ENCODE measurements at places on chromosomes 13 and 19. TPM values are rescaled to one million over a fixed set of nuclear protein-coding genes. Genes with fewer than 3 reads are reported as not detected.

GRCh38 chr13:113663934-113664333, 3.1 kb upstream of the GRK1 start:
- no peaks in the 10 kb centered on the region for H3K4me1 ChIP-seq
- no peak overlapping the region for H3K4me3 ChIP-seq
- DNase-seq: peak; percentile 8
- no peaks in the 10 kb centered on the region for H3K27me3 ChIP-seq

DNA sequence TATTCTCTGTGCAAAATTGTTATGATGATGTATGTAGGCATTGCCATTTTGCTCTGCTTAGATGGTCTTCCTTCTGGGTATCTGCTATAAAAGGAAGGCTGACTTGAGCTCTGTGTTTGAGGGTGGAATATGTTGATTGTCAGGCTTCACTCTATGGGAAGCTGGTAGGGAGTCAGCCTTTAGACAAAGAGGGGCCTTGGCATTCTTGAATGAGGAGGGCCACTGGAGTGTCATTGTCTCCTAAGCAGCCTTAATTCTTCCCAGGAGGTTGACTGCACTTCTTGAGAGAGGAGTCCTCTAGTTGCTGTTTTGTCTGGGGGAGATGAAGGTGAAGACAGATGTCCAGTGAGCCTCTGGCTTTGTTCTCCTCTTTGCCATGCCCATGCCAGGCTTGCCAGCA, 266.8 kb downstream of the KCNRG start:
- H3K4me1 ChIP-seq: no peaks in the 10 kb centered on the region
- no peak overlapping the region for H3K4me3 ChIP-seq
- DNase-seq: no peak
- no peaks in the 10 kb centered on the region for H3K36me3 ChIP-seq
- H3K27ac ChIP-seq: no peak overlapping the region

- H3K36me3 ChIP-seq: no peaks in the 10 kb centered on the region
- DNase-seq: peak; percentile 54
- peak overlapping the region; percentile 87 for H3K27ac ChIP-seq
Observed at GRCh38 chr19:29845574-29846176, 33.9 kb downstream of the CCNE1 start.

- DNase-seq: peak; percentile 72
- no peaks in the 10 kb centered on the region for H3K27me3 ChIP-seq
- no peak overlapping the region for H3K4me3 ChIP-seq
- H3K27ac ChIP-seq: peak overlapping the region; percentile 5
- H3K36me3 ChIP-seq: no peaks in the 10 kb centered on the region
Observed at GRCh38 chr19:4414144-4414799, 11.8 kb downstream of the CHAF1A start.

Gene LHFPL6
- 61.9 TPM for total RNA-seq

DNA sequence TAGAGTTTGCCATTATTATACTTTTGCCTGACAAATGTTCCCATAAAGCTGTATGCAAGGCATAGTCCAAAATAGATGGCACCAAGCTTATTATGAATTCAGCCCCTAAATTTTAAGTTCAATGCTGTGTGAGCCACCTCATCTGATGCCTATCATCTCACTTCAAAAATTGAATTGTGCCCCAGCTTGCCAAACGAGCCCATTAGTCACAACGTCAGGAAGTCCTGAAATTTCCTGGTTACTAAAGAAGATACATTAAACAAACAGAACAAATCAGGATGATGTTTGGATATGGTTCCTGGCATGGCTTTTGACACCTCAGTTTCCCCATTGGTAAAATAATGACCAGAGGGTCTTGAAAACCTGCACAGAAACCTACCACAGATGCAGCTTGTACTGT, 147.5 kb upstream of the SOX21 start:
- peaks cover 20% of the 10 kb centered on the region for H3K4me1 ChIP-seq
- H3K4me3 ChIP-seq: no peak overlapping the region

GRCh38 chr13:30790592-30790991, 55.2 kb downstream of the ALOX5AP start:
- H3K4me3 ChIP-seq: no peak overlapping the region
- no peak for DNase-seq
- peaks cover 16% of the 10 kb centered on the region for H3K4me1 ChIP-seq
- no peaks in the 10 kb centered on the region for H3K27me3 ChIP-seq

Gene CAMSAP3
- 4.3 TPM for total RNA-seq

Gene APC2
- total RNA-seq: 6.9 TPM

- no peaks in the 10 kb centered on the region for H3K27me3 ChIP-seq
- no peak overlapping the region for H3K4me3 ChIP-seq
- H3K27ac ChIP-seq: no peak overlapping the region
- no peak for DNase-seq
Observed at GRCh38 chr13:50527612-50528509, 315.6 kb downstream of the DLEU7 start.

Gene ZNF473
- 6.0 TPM for total RNA-seq

GRCh38 chr13:73325723-73326558, 267.1 kb downstream of the KLF5 start:
- H3K27me3 ChIP-seq: no peaks in the 10 kb centered on the region
- no peaks in the 10 kb centered on the region for H3K4me1 ChIP-seq
- no peak overlapping the region for H3K4me3 ChIP-seq
- no peaks in the 10 kb centered on the region for H3K36me3 ChIP-seq

GRCh38 chr13:52195401-52195837, 36.0 kb upstream of the NEK3 start:
- no peaks in the 10 kb centered on the region for H3K27me3 ChIP-seq
- peak; percentile 74 for DNase-seq
- H3K36me3 ChIP-seq: no peaks in the 10 kb centered on the region
- peak overlapping the region; percentile 89 for H3K27ac ChIP-seq

- no peaks in the 10 kb centered on the region for H3K27me3 ChIP-seq
- no peaks in the 10 kb centered on the region for H3K36me3 ChIP-seq
- H3K4me1 ChIP-seq: no peaks in the 10 kb centered on the region
- H3K4me3 ChIP-seq: no peak overlapping the region
- no peak for DNase-seq
Observed at GRCh38 chr13:31029102-31029501, 96.6 kb downstream of the TEX26 start.

DNA sequence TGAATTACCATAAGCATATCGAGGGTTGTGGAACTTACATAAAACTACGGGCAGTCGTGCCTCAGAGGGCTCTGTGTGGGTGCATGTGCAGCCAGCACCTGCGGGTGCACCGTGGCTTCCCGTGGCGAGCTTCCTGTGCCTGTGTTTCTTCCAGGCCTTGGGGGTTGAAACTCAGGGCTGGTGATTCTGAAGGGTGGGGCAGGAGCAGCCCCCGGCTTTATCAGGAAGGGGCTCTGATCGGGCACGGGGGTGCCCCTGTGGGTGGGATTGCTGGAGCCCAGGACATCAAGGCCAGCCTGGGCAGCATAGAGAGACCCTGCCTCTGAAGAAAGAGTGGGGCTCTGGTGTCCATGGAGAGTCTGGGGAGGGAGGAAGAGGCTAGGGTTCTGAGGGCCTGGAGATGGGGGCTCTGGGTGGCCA, 11.1 kb downstream of the ATP4B start:
- peaks cover 14% of the 10 kb centered on the region for H3K4me1 ChIP-seq
- no peaks in the 10 kb centered on the region for H3K27me3 ChIP-seq
- no peaks in the 10 kb centered on the region for H3K36me3 ChIP-seq
- H3K4me3 ChIP-seq: no peak overlapping the region
- no peak for DNase-seq

- H3K27ac ChIP-seq: no peak overlapping the region
- peaks cover 17% of the 10 kb centered on the region for H3K27me3 ChIP-seq
- DNase-seq: no peak
- no peaks in the 10 kb centered on the region for H3K36me3 ChIP-seq
- peaks cover 1% of the 10 kb centered on the region for H3K4me1 ChIP-seq
- H3K4me3 ChIP-seq: no peak overlapping the region
Observed at GRCh38 chr19:17455308-17456123, 5.2 kb downstream of the NXNL1 start.

GRCh38 chr19:49393881-49394280, 5.8 kb downstream of the KASH5 start:
- no peaks in the 10 kb centered on the region for H3K36me3 ChIP-seq
- no peaks in the 10 kb centered on the region for H3K4me1 ChIP-seq
- DNase-seq: no peak
- H3K27me3 ChIP-seq: peaks cover 2% of the 10 kb centered on the region
- no peak overlapping the region for H3K27ac ChIP-seq

Gene NCAN
- 0.42 TPM for total RNA-seq

Gene PRTN3
- not detected for total RNA-seq

Gene FXYD1
- total RNA-seq: not detected

Gene SHISA7
- total RNA-seq: not detected

Gene ZNF471
- total RNA-seq: 7.0 TPM

GRCh38 chr13:113528101-113528812, 37.7 kb upstream of the DCUN1D2 start:
- H3K4me3 ChIP-seq: no peak overlapping the region
- no peaks in the 10 kb centered on the region for H3K27me3 ChIP-seq
- DNase-seq: no peak
- peaks cover 6% of the 10 kb centered on the region for H3K4me1 ChIP-seq

Gene OR7C1
- 1.9 TPM for total RNA-seq

Gene PCSK4
- total RNA-seq: 1.9 TPM

DNA sequence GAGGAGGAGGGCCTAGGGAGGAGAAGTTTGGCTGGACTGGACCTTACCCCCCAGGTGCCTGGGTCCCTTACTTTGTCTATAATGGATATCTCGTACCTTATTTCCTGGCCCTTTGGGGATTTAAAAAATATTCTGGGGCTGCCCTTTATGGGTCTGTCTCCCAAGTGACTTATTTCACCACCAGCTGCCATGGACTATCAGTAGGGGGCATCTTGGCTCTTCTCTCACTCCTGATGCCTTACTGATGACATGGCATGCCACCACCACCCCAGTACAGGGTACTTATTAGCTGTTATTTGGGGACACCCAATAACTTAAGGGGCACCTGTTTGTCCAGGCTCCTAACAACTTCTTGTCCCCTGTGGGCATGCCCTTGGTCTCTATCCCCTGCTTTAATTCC, 38.0 kb downstream of the NFIX start:
- no peak for DNase-seq
- H3K27ac ChIP-seq: peak overlapping the region; percentile 50
- H3K4me1 ChIP-seq: peaks cover 13% of the 10 kb centered on the region
- H3K27me3 ChIP-seq: no peaks in the 10 kb centered on the region

Gene HIPK4
- total RNA-seq: 0.11 TPM

Gene PABPC3
- not detected for total RNA-seq

GRCh38 chr13:96780105-96780504, 214.2 kb downstream of the OXGR1 start:
- no peaks in the 10 kb centered on the region for H3K36me3 ChIP-seq
- H3K4me1 ChIP-seq: no peaks in the 10 kb centered on the region
- no peaks in the 10 kb centered on the region for H3K27me3 ChIP-seq

Data from adrenal gland (tissue), 19 donors.